Progenitor cell of endocrine pancreas (in vitro differentiated cells): ENCODE measurements at places on chromosomes 7 and 10.

- DNase-seq: no peak
Measured at GRCh38 chr10:133236401-133237240, 1.0 kb upstream of the VENTX start.

DNA sequence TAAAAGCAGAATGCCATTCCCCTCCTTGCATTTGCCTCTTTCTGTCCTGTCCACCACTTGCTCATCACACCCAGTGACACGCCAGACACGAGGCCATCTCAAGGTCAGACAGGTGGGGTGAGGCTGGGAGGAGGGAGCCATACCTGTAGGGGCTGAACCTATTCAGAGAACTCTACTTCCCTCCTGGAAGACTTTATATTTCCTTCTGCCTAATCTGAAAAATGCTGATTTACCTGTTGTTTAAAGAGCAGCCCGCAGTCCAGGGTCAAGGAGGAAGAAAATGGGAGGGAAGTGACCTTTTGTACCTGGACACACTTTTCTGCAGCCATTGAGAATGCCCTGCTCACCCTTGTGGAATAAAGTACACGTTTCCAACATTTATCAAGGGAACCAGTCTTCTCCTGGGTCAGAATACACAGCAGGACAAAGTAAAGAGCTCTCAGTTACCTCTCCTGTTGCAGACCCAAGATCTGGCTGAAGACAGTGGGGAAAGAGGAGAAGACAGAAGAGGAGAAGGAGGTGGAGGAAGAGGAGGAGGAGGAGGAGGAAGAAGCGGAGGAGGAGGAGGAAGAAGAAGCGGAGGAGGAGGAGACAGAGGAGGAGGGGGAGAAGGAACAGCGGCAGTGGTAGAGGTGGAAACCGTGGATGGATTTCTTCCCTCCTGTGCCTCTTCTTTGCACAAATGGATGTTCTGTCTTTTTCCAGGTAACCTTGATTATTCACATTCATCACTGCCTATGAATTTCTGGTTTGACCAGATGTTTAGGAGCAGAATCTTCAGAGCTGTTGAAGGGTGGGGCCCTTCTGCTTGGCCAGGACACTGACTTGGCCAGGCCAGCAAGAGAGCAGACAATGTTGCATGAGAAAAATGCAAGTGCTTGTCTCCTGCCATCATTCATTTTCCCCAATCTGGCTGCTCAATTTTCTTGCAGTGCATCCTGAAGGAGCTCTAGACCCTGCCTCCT lies 1.2 kb upstream of the BLNK start:
- no peak for DNase-seq

- no peak for DNase-seq
Measured at GRCh38 chr7:130297628-130298543, 4.9 kb downstream of the CPA4 start.

GRCh38 chr7:115965796-115966475 lies 64.6 kb downstream of the TFEC start:
- no peak for DNase-seq

DNA sequence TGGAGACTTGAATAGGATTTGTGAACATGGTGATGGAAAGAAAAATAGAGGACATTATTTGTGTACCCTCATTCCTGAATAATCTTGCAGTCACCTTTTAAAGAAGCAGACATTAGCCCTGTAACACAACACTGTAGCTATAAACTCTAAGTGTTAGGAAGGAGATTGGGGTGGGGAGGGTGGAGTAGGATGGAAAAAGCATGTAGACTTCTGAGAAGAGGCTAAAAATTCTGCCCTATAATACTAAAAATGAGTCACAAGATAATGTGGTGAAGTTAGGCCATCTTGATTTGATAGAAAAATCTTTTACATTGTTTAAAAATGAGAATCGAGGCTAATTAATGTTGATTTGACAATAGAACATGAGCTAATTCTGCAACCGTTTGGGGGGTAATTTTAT lies 128.8 kb downstream of the LCOR start:
- DNase-seq: no peak

DNA sequence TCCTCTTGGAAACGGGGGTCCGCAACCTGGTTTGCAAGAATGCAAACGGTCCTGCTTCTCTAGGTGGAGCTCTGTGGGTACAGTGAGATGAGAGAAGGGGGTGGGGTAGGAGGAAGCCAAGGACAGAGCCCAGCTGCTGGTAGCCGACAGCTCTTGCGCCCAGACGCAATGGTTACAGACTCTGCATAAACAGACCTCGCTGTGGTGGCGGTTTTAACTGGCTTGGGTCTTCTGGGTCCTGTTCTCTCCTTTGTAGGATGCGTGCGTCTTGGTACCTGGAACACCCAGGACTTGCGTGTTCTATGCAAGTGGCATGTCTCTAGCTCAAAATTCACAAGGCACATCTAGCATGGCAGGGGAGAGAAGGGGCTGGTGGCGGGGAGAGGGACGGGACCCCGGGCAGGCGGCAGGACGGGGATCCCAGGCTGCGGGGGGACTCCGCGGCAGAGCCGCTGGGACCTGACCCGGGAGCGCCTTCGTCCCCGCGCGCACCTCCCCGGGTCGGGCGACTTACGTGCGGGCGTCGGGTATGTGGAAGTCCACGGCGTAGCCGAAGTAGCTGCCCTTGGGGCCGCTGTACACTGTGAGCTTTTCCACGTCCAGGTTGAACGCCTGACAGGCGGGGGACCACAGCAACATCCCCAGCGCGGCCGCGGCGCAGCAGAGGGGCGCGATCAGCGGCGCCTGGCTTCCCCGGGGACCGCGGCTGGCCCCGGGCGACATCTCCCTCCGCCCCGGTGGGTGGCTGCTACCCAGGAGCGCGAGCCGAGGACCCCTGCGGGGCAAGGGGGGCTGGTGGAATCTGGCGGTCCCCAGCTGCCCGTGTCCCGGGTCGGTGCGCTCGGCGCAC lies 448 bp downstream of the ITGA8 start:
- DNase-seq: peak; percentile 34

DNA sequence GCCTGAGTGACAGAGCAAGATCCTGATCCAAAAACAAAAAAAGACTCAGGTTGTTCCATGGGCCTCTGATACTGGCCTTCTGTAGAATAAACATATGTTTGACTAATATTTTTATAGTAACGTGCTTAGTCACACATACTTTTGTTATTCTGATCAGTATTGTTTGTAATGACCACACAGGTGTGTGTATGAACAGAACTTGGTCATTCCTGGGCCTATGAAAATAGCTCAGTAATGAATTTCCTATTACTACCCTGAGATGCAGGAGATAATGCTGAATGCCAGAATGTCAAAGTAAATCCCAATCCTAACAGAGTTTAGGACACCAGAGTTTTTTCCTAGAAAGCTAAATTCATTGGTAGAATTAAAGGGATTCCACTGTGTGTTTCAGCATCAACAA lies 108.7 kb downstream of the DOCK4 start:
- DNase-seq: no peak

DNA sequence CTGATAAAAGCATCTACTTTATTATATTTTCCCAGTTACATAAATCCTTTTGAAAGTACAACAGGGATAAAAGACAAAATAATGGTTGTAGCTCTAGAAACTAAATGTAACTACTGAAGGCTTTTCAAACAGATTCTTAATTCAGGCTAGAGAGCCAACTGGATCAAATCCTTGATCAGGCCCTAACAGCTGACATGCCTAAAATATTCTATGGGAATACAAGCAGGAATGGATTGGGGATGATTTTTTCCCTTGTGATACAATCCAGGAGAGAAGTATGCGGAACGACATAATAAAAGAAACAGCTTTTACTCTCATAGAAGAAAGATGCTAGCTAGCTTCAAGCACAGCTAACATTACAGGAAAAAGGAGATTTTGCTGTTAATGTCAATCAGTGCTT lies 49.0 kb downstream of the NT5C2 start:
- DNase-seq: no peak

DNA sequence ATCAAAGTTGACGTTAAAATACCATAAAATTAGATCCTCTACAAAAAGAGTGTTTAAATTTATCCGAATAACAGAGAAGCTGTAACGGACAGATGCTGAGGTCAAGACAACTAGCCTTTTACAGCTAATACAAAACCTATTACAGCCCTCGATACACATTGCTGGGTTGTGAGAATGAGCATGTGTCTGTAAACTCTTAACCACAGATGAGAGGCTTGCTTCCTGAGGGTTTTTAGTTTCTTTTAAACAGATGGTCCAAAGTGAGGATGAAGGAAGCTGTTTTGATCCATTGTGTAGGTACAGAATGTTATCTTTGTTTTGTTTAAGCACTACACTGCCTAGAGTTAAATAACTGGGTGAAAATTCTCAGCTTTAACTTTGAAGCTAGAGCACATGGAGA lies 578.2 kb downstream of the PARD3 start:
- no peak for DNase-seq

DNA sequence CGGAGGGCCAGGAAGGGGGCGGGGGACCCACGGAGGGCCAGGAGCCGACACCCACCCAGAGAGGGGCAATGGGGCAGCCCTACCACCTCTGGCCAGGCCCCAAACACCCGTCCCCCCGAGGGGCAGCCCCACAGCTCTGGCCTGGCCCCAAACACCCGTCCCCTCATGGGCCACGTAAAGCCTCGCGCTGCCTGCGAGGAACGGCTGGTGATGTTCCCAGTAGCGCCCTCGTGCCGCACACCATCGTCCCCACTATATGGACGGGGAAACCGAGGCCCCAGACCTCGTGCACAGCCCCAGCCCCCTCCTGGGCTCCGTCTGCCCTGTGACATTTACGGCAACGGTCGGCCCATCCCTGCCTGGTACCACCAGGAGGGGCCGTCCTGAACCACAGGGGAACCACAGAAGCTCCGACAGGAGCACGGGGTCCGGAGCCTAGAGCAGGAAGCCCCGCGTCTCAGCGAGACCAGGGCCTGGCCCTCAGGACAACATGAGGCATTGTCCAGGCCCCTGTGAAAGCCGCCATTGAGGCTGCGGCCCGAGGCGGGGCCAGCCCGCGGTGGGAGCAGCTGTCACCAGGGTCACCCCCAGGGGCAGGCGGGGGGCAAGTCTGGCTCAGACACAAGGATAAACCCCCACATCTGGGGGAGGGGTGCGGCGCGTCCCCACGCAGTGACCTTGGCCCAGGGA lies 35.6 kb downstream of the GET4 start:
- DNase-seq: no peak

DNA sequence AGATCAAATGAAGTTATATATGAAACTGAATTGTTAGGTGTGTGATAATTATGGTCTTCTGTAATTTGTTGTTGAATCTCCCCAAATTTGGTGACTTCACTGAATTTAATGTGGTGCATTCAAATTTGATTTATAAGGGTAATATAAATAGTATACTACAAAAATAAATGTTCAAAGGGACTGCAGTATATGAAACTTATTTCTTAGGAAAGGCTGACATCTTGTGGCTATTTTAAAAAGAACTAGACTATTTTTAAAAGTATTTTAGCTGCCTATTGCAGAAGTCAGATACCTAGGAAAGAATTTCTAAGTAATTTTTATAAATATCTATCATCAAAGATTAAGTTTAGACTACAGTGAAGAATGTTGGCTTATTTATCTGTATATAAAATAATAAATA lies 36.6 kb downstream of the ATRNL1 start:
- no peak for DNase-seq

DNA sequence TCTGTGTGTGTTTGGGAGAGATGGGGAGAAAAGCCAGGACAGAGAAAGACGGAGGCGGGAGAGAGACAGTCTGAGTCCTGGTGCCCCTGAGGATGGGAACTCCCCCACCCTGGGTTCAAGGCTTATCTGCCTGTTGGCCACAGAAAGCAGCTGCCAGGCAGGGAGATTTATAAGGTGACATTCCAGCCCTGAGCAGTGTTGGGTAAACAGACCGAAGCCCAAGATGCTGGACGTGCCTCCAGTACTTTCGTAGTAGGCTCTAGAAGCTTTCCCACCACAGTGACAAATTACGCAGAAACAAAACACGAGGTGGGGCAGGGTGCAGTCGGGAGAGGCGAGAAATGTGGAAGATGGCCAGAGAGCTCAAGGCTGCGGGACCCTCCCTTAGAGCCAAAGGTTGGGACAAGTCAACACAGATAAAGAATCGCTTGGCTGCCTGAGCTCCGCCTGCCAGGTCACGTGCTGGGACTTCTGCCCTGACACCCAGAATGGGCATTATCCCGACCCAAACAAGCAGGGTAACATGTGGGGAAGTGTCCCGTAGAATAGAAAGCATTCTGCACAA lies 41.1 kb downstream of the CCDC3 start:
- no peak for DNase-seq

DNA sequence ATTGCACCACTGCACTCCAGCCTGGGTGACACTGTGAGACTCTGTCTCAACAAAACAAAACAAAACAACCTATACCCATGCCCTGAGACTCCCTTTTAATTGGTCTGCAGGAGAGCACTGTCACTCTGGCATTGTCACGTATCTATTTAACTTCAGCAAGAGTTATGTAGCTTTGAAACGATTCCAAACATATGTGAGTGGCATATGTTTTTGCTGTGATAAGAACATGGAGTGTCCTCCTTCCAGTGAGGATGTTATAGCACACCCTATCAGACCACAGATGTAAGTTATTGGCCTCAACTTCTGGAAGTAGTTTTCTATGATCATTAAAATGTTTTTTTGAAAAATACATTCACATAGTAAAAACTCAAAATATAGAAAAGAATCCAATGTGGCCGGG lies 15.5 kb upstream of the DNAJC12 start:
- DNase-seq: no peak

DNA sequence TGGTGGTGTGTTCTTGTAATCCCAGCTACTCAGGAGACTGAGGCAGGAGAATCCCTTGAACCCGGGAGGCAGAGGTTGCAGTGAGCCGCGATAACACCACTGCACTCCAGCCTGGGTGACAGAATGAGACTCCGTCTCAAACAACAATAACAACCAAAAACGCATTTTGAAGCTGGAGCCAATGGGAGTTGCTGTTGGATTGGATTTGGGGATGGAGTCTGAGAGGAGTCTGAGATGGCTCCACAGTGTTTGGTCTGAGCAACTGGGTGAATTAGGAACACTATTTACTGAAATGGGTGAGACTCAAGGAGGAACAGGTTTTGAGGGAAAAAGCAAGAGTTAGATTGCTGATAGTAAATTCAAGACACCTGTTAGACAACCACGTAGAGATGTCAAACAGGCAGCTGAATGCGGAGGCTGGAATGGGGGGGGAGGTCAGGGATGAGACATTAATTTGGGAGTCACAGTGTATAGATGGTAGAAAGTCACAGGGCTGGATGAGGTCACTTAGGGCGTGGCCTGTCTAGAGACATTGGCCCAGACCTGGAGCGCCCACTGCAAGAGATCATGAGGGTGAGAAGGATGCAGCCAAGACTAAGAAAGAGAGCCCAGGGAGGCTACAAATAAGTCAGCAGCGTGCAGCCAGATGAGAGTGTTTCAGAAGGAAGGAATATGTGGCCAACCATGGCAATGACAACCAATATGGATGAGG lies 56.4 kb downstream of the CYCS start:
- DNase-seq: no peak

DNA sequence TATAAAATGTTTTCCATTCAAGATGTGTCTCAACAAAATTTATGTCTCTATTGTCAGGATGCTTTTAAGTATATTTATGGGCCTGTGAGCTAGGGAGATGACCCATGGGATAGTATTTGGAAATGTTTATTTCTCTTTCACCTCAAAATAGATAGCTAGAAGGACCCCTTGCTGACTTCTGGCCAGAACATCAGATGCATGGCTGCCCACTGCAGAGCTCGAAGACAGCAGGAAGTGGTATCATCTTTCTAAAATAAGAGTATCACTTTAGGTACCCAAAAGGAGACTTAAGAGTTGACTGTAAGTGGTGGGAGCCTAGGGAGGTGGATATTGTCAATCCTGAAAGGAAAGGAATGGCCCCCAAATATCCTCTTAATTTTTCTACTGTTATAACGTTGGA lies 264.4 kb downstream of the NEBL start:
- DNase-seq: no peak
